Amniotic stem cell (primary cell): ENCODE measurements at places on chromosomes 3 and 15.

DNA sequence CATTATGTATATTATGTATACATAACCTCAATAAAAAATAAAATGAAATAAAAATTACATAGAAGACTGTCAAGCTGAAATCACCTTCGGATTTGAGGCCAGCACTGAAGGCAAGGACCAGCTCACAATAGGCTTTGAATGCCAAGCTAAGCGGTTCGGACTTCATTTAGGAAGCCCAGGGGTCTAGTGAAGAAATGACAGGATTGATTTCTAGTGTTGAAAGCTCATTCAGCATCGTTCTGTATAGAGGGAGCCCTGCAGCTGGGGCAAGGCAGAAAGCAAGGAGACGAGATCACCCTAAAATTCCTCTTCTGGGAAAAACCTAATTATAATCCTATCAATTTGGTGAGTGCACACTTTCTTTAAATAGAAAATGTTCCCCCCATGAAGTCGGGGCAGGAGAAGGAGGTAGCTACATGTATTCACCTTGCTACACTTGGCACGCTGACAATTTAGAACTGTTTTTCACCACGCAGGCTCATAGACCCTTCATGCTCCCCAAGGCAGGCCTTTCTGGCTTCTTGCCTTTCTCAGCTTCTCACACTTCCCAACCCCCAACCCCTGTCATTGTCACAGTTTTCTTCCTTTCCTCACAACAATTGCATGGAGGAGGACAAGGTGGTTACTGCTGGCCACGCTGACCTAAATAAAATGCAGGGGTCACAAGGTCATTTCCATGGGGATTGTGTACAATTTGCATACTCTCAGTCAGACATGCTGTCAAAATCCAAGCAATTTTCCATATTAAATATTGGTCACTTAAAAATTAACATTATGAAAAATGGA is 44.4 kb upstream of the SSR3 start:
- DNase-seq: no peak

- DNase-seq: no peak
These were observed 388.1 kb upstream of the ROBO2 start for GRCh38 chr3:76651784-76652183.

GRCh38 chr3:57559526-57559925 is 3.5 kb downstream of the PDE12 start:
- DNase-seq: no peak

GRCh38 chr15:65389226-65389625 is 11.4 kb upstream of the IGDCC3 start:
- DNase-seq: no peak

GRCh38 chr3:127221037-127221436 is 28.1 kb downstream of the PRR23E start:
- DNase-seq: no peak

DNA sequence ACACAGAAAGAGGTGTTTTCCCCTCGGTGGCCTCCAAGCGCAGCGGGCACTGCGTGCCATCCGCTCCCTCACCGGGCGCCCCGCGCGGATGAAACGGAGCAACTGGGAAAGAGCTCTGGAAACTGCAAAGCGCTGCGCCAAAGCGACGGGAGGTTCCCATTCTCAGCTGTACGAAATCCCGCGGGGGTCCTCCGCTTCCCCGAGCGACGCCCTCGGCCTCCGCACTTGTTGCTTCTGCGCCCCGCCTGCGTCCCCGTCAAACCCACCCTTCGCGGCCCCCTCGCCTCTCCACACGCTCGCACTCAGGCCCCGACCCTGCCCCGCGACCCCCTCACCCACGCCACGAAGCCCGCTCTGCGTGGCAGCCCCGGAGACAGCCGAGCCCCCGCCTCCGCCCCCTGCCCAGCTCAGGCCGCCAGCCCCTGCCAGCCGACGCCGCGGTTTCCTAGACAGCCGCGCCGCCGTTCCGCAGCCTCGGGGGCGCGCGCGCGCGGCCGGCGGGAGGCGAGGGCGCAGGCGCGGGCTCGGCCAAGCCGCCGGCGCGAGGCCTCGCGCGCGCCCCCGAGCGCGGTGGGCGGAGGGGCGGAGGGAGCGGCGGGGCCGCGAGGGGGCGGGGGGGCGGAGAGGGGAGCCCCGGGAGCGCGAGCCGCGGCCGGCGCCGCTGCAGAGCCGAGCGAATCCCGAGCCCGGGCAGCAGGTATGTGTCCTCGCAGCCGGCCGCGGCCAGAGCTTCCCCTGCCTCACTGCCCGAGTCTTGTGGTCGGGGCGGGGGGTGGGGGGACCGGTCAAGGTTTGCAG is at the start of gene TMEM266:
TSS of gene TMEM266 (plus strand) at position 666 of the 798 bp plus-strand sequence. CDS start 74,279 bp downstream, outside the sequence.
- DNase-seq: no peak

- peak; percentile 34 for DNase-seq
These were observed 68.7 kb upstream of the BLM start for GRCh38 chr15:90648137-90649070.
